ENCODE measurements at places on chromosomes 5 and 9.

- DNase-seq = no peak
These were observed 20.6 kb downstream of the FAM240B start for GRCh38 chr9:38699337-38699736.

- DNase-seq = no peak
These were observed 79.5 kb upstream of the ZNF608 start for GRCh38 chr5:124825983-124826337.

GRCh38 chr9:38360839-38361472, 31.5 kb upstream of the ALDH1B1 start:
- no peak for DNase-seq

GRCh38 chr9:135281151-135281550, 193.7 kb downstream of the OLFM1 start:
- no peak for DNase-seq

GRCh38 chr9:38388283-38389223, 3.9 kb upstream of the ALDH1B1 start:
- DNase-seq = no peak

GRCh38 chr9:77600810-77601209, 47.3 kb downstream of the GNA14 start:
- DNase-seq = no peak

GRCh38 chr9:137241490-137242268, 592 bp downstream of the TUBB4B start:
- DNase-seq = peak; percentile 43

- DNase-seq = no peak
These were observed 15.9 kb downstream of the RLN2 start for GRCh38 chr9:5288591-5288990.

DNA sequence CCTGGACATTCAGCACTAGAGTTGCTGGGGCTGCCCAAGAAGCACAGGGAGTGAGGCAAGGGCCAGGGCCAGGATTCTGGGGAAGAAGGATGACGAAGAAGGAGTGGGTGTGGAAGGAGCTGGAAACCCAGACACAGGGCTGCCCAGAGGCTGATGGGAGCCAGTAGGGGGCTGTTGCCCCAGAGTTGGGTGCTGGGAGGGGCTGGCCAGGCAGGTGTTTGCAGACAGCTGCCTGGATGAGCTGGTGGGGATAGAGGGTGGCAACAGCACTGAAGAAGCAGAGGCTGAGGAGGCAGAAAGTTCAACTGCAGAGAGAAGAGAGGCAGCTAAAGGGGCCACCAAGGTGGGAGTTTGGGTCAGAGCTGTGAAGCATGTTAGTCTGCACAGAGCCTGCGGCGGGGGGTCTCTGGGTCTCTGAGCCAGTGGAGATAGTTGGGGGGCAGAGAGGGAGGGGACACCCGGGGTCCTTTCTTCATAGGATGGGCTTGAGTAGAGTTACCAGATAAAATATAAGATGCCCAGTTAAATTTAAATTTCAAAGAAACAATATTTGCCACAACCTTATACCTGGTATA, 2.5 kb upstream of the AQP7 start:
- no peak for DNase-seq

DNA sequence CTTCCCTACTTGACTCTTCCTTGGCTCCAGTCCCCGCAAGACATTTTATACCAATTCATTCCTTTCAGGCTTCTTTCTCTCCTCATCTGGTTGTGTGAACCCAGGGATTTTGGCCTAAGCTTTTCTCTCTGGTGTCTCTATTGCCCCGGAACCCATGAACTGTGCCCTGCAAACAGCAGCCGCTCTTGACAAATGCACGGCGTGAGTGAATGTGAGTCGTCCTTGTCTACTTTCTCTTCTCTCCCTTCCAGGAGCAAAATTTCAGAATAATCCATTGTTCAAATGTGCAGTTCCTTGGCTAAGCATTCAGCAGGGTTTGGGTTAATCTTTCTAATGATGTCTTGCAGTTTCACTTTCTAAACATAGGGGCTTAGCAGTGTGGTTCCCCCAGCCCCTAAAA, 250.4 kb upstream of the IRX4 start:
- no peak for DNase-seq

- DNase-seq = no peak
These were observed 317.9 kb upstream of the ITGA1 start for GRCh38 chr5:52469835-52470234.

GRCh38 chr5:120631611-120632010, 167.5 kb downstream of the PRR16 start:
- no peak for DNase-seq

DNA sequence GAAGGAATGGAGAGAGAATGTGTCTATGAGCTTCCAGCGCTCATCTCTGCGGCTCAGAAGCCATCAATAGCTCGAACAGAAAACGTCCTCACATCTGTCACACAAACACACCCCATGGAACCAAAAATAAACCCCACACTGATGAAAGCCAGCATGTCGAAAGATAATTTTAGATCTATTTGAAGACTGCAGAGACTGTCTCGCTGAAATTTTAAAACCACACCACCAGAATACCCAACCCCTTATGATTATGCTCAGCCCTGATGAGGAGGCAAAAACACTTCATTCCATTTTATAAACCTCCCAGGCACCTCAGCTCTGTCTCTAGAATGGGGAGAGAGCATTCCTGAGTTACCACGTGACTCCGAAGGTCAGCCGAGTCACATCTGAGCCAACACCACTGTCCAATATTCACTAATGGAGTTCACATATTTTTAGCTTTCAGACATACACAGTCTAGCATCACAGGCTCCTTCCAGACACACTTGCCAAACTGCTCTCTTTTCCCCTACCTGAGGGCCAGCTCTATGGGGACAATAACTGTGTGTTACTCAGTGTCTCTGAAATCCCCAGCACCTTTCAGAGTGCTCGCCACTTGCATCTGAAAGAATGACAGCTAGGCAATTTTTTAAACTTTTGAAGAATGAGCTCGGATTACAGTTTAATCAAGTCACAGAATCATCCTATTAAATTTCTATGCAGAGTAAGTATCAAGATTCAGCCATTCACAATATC, 63.2 kb downstream of the SERINC5 start:
- no peak for DNase-seq

GRCh38 chr5:59553992-59554391, 339.5 kb downstream of the PDE4D start:
- DNase-seq = no peak

GRCh38 chr5:104573949-104574709, 1011.5 kb upstream of the NUDT12 start:
- no peak for DNase-seq

DNA sequence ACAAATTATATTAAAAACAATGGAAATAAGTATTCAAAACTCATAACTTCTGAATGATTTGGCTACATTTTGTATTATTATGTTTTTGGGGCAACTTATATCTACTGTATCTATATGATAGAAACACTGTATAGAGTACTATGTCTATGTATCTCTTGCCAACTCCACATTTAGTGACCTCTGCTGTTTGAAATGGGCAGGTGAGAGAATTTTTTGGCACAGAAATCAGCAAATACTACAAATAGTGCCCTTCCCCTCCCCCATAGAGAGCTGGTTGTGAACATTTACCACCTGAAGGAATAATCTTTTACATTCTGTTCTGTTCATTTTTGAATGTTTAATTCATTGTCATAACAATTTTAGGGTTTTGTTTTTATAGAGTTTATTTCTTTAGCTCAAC, 545.3 kb downstream of the PDE4D start:
- DNase-seq = no peak

DNA sequence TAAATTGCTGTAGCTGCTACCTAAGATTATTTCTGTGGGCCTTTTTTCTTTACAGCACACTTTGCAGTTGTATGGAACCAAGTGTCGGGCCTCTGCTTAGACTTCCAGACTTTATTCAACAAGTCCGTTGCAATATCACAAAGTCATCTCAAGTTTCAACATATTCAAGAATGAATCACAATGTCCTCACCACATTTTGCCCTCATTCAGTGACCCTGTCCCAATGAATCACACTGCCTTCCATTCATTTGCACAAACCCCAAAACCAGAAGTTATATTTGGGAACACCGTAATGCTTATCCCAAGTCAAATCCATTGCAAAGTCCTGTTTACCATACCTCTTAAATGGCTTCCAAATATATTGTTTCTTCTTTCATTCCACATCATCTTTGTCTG, 439.6 kb downstream of the CSNK1G3 start:
- DNase-seq = no peak

- DNase-seq = no peak
These were observed 42.2 kb downstream of the PSD2 start for GRCh38 chr5:139837711-139838380.

DNA sequence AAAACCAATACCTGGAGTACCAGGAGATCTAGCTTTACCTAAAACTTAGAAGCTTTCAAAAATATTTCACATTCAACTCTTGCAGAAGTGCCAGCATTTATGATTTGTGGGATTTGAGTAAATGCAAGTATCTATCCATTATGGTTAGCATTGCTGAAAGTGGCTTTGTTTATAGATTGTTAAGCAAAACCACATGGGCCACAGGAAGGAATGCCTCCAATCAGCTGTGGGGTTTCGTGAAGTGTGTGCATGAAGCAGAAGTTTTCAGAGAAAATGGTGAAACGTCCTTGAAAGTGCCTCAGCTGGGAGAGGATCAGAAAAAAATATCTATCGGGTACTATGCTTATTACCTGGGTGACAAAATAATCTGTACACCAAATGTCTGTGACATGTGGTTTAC, 4.2 kb downstream of the LECT2 start:
- DNase-seq = no peak

- no peak for DNase-seq
These were observed 103.1 kb downstream of the MTREX start for GRCh38 chr5:55410845-55411244.

DNA sequence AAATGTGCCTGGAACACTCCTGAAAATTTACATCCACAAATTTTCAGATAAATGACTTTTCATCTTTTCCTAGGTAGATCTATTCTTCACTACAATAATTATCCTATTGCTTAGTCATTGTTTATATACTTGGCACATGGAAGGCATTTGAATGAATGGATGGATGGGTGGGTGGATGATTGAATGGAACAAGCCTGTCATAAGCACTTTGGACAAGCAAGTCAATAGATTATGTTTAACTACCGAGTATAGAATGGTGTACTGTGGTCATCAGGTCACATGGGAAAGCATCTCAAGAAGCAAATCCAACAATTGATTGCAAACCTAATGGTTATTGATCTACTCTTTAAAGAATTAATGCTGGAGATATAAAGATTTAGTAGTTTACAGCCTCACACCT, 114.4 kb upstream of the DMRTA1 start:
- DNase-seq = no peak

- no peak for DNase-seq
These were observed 25.0 kb upstream of the DMRT2 start for GRCh38 chr9:1025131-1025530.

DNA sequence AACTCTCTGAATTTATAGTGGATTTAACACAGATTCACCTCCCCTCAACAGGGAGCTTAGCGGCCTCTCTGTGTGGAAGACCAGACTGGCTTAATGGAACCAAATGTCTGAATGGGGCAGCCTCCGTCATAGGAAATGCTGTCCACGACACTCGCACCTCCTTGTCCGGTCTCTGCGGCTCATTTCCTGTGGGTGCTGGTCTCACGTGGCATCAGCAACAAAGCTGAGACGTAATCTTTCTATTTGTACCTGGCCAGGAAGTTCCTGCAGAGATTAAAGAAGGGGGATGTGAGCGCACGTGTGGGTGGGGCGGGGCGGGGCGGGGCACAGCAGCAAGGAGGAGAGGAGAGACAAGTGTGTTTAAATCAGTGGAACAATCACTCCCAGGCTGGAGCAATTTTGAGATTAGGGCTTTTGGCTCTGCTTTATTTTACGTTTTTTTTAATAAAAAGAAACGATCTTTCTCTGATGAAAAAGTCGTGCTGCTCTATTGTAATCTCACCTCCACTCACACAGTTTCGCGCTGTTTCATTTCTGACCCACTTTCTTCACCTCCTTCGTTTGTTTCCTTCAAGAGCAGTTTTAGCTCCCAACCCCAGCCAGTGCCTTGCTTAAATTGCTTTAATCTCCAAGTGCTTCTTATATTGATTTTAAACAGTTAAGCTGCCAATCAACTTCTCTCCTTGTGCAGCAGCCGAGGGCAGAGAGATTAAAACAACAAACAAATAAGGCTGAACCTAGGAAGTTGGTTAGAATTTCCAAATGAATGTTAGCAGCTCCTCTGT, 132.2 kb upstream of the ASTN2 start:
- no peak for DNase-seq

GRCh38 chr5:32092938-32093812, 80.9 kb downstream of the GOLPH3 start:
- peak; percentile 39 for DNase-seq

GRCh38 chr5:140718266-140718592, 18.0 kb downstream of the ZMAT2 start:
- no peak for DNase-seq

- no peak for DNase-seq
These were observed 27.7 kb downstream of the ARHGEF37 start for GRCh38 chr5:149608936-149609545.

GRCh38 chr5:37804401-37804800, 35.4 kb downstream of the GDNF start:
- DNase-seq = no peak

DNA sequence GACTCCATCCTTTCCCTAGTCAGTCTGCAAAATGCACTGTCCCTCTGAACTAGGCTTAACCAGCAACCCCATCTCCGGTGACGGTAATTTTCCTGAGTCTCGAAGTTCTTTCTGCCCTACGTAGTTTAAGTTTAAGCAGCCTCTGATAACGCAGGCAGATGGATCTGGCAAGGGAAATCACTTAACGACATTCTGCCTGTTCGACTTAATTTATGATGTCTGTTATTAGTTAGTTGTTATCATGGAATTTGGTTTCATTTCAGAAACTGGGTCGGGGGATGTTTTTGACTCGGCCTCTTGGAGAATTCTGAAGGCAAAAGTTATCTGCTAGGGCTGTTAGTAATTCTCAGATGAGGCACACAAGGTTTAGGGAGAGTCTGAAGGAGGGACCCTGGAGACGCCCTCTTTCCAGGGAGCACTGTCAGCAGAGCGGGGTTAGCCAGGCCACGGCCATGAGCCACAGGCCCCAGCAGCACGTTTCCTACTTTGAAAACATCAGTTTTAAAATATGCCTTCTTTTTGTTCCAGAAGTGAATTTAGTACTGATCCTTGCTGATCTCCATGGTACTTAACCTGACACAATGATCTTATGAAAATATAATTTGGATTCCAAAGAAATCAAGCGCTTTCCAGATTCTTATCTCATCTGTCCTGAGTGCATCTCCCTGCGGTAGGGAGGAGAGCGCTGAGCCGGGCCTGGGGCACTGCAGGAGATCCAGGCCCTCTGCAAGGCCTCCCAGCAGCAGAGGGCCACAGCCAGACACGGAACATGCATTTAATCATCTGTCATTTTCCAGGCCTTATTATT, 171.0 kb upstream of the OTULINL start:
- no peak for DNase-seq

DNA sequence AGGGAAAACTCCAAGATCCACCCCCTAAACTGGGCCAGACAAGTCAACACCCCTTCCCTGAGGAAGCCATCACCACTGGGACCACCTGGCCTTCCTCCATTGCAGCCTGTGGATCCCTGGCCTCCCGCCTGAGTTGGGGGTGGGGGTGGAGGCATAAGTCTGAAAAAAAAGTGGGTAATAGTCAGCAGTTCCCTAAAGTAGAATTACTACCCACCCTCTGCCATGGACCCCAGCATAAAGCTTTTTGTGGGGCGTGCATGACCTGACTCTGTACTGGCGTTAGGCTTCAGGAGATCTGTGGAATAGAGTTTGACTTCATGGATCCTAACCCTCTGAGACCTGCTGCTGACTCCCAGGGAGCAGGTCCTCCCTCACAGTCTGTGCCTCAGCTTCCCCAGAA, 2.0 kb upstream of the CXXC5 start:
- no peak for DNase-seq

GRCh38 chr9:79858508-79858907, 286.7 kb downstream of the TLE4 start:
- no peak for DNase-seq

GRCh38 chr5:169299663-169300467, 1.1 kb downstream of the SLIT3 start:
- no peak for DNase-seq
